Stimulated activated CD4-positive, alpha-beta T cell treated with anti-CD3 and anti-CD28 coated beads, Interleukin-12 subunit alpha, Interleukin-12 subunit beta, amount 100 ng/mL, for 4 hours (primary cell): ENCODE measurements at places on chromosomes 13 and 19.
A peak's percentile ranks its signal among the peaks of the same experiment; 100 is the strongest.

DNA sequence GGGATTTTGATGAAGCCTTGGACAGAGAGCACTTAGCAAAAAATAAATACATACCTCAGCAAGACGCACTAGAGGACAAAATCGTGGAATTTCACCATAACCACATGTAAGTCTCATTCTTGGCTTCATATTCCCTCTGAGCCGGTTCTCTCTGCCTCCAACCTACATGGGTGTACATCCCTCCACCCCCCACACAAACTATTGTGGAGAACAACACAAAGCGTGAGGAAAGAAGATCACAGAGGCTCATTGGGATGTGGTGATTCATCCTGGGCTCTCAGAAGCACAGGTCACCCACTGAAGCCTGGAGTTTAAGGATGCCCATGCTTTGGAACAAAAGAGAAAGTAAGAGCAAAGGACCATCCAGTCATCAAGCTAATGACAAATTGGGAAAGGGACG, 192.2 kb downstream of the STK24 start:
- DNase-seq = no peak

DNA sequence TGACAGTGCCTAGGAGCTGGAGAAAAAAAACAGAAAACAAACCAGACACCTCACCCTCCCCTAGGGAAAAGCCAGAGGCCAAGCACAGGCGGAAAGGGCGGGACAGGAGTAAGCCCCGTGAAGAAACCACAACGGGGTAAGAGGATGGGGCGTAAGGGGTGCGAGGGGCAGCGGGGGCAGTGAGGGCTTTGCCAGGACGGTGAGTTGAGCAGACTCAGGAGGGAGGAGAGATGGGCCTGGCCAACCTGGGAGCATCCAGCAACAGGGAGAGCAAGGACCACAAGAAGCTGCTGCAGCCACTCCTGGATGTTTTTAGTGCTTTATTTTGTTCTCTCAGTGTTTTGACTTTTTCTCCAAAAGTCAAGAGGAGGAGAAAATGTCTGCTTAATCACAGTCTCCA, 114.1 kb upstream of the SOX1 start:
- DNase-seq = no peak

DNA sequence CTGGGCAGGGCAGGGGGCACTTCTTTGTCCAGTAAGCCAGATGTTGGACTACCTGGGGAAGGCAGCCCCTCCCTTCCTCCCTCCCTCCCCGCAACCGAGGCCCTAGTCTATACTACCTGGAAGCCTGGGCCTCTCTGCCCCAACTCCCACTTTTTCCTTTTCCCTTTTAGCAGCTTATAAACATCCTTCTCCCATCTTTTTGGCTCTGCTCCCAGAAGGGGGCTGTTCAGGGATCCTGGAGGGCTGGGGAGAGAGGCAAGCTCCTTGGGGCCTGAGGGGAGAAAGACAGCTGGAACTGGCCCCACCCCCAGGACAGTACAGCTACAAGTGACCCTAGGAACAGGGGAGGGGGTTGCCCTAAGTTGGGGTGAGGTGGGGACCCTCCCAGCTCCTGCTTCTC, 44.9 kb downstream of the LYL1 start:
- no peak for DNase-seq

GRCh38 chr13:24270639-24271141, 38.7 kb upstream of the C1QTNF9 start:
- no peak for DNase-seq

GRCh38 chr13:85405316-85405897, 393.8 kb downstream of the SLITRK6 start:
- no peak for DNase-seq

DNA sequence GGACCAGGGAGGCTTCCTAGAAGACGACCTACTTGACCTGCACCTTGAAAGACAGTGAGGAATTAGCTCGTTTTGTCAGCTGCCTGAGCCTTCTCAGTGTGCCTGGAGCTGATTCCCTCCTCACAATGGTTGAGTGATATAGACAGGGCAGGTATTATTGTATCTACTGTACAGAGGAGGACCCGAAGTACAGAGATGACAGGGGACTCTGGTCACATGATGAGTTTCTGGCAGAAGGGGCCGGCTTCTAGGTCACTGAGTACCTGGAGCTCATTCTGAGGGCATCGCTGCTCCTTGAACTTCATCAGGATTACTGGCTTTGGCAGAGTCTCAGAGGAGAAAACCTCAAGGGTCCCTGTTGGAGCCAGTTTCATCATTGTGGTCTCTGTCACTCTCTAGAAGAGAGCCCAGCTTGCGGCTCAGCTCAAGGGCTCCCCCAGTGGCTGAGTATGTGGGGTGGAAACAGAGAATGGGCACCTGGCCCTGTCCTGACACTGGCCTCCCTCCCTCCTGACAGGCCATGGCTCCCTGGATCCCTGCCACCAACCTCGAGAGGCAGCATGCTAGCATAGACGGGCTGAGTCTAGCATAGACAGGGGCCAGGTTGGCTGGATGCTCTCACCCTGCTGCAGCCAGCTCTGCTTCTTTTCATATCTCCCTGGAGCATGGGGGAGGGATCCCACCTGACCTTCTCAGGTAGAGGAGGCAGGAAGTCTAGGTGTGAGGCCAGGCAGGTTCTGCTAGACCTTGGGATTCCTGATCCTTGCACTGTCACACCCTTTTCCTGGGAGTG, 38.7 kb downstream of the NFIX start:
- DNase-seq = peak; percentile 33

DNA sequence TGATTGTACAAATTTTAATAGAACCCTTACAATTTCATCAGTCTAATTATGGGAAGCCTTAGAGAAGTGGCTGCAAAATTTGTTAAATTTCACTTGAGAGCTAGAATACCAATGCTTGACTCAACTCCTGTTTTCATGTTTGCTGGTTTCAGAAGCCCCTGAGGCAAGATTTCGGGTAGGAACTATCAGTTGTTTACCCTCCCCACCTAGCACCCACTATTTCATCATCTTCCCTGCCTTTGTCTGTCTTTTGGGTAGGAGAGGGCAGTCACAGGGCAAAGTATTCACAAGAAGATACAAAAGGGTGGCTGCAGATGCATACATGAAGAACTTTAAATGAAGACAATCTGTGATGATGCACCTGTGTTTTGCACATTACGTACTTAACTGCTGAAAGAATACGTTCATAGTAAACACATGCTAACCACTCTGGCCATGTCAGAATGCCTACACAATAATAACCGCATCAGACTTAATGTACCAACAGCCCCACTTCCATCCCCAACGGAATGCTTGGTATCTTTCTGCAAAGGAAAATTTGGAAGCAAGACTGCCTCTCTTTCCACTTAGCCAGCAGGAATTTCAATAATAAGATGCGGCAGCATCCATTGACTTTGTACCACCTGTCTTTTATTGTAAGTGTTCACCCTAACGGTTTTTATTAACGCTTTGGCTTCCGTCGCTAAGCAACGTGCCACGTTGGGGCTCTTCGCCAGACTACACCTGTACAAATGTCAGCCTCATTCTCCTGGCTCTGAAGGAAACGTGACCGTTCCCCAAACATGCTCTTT, 30.4 kb downstream of the TPT1 start:
- DNase-seq = no peak

DNA sequence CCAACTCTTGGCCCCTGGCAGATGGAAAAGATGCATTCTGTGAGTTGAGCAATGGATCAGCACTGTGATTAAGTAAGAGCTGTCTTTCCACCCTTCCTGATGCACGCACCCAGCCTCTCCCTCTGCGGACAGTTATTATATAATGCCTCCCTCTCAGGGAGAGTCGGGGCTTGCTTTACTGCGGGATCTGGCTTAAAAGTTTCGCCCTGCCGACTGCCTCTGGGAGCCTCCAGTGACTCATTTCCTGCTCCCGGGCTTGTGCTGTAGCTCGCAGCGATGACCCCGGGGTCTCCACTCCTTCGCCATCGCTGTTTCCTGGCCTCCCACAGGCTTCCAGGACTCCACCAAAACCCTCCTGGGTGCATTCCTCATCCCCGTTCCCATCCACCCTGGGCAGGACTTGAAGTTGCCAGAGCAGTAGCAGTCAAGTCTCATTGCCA, 107.4 kb upstream of the SLC7A1 start:
- no peak for DNase-seq

DNA sequence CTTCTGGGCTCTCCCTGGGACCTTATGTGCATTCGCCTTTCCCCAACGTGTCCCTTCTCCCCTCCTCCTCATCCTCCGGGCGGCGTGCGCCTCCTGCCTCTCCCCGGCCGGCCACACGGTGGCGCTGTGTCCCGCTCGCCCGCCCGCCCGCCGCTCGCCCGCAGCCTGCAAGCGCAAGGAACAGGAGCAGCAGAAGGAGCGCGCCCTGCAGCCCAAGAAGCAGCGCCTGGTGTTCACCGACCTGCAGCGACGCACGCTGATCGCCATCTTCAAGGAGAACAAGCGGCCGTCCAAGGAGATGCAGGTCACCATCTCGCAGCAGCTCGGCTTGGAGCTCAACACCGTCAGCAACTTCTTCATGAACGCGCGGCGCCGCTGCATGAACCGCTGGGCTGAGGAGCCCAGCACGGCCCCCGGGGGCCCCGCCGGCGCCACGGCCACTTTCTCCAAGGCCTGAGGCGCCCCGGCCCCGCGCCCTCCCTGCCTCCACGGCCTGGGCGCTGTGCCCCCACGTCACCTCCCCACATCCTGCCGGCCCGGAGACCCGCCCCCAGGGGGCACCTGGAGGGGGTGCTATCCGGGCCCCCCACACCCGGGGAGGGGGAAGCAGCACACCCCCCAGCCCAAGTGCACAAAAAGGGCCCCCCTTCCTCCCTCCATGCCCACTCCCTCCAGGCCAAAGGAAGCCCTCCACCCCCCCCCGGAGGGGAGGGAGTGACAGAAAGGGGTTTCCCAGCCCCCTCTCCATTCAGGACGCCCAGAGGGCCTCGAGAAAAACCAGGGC, 21.9 kb downstream of the ONECUT3 start:
- DNase-seq = peak; percentile 20

DNA sequence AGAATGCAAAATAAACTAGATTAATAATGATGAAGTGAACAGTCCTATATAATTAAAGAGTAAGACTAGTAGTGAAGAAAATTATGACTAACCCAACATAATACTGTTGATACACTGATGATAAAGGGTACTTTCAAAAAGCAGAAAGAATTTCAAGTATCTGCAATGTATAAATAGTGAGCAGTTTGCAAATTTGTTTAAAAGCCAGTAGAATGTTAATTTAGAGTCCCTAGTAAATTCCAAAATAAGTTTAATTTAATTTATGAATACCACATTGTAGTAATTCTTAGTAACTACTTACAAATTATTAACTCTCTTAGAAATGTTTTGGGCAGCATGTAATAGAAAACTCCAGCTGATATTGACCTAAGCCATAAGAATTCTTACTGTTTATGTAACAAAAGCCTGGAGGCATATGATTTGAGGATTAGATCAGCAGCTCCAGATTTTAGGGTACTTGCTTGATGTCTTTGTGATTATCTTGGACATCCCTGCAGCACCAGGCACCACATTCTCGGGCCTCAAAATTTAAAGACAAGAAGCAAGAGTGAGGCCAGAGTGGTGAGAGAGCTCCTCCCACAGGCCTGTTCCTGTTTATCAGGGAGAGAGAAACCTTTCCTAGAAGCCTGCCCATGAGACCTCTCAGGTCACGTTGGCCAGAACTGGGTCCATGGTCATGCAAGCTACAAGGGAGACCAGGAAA, 67.6 kb upstream of the TDRD3 start:
- no peak for DNase-seq

- DNase-seq = no peak
These were observed 1116.2 kb downstream of the DIAPH3 start for GRCh38 chr13:59047546-59047945.

GRCh38 chr13:113928685-113929627, 44.9 kb downstream of the C13orf46 start:
- no peak for DNase-seq

DNA sequence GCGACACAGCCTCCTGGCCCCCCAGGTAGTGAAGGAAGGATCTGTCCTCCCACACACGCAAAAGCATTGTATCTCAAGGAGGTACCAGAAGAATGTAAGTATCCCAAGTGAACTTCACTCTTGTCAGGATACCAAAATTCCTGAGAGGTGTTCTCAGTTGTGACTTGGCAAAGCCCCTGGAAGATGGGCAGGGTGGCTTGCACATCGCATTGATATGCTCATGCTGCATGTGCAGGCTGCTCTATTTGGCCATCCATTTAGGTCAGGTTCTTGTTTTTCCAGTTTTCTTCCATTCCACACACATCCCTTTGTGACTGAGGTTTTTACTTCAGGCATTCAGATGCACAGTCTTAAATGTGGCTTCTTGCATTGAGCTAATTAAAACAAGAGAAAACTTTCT, 382.8 kb downstream of the FOXO1 start:
- no peak for DNase-seq

- no peak for DNase-seq
These were observed 28.4 kb upstream of the SOHLH2 start for GRCh38 chr13:36242761-36243160.

- no peak for DNase-seq
These were observed 27.6 kb upstream of the GTF2F2 start for GRCh38 chr13:45092663-45093062.

DNA sequence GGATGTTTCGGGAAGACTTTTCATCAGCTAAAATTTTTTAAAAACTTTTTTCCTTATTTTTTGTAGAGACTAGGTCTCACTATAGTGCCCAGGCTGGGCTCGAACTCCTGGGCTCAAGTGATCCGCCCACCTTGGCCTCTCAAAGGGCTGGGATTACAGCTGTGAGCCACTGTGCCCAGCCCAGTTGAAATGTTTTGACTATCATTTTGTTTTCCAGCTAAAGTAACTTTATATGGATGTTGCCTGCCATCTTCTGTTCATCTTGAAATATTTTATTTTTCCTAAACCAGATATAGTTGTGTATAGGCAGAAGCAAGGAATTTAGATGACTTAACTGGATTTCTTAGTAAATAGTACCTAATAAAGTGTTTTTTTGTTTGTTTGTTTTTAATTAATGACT, 7.0 kb downstream of the CAB39L start:
- DNase-seq = no peak

DNA sequence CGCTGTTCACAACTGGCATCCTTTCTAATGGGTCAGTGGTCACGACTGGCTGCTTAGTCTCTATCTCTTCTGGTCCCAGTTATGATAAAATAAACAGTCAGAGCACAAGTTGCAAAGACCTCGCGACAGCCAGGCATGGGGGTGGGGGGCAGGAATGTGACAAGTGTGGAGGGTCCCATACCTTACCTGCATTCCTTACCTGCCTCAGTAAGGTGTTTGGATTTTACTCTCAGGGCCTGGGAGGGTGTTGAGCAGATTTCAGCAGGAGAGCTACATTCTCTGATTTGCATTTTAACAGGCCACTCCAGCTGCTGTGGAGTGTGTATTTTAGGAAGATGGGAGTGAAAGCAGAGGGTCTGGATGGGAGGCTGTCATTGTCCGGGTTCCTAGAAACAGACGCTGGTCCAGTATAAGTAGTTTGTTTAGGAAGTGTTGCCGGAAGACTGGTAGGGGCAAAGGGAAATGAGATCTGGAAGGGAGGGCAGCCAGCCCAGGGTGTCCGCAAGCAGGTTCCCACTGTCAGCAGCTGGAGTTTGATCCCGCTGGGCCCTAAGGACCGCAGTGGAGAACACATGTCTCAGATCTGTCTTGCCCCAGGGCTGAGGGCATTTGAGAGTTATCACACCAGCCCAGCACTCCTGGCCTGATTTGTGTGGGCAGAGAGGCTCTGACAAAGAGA, 920.0 kb downstream of the UQCRFS1 start:
- no peak for DNase-seq

DNA sequence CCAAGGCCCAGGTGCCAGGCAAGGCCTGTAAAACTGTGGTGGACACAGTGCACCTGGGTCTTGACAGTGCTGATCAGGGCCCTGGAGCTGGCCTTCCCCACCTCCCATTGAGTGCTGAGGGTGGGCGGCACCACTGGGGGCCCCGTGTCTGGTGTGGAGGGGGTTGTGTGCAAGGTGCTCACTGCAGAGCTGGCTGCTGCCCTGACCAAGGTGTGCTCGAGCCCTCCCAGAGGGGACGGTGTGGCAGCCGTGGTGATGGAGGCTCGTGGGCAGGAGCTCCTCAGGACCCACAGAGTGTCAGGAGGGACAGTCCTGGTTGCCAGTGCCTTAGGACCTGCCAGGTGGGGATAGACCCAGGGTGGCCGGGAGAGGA, 23.0 kb downstream of the ATP4B start:
- DNase-seq = no peak
